8988T (cell line): ENCODE measurements at places on chromosomes 11 and 22.

DNA sequence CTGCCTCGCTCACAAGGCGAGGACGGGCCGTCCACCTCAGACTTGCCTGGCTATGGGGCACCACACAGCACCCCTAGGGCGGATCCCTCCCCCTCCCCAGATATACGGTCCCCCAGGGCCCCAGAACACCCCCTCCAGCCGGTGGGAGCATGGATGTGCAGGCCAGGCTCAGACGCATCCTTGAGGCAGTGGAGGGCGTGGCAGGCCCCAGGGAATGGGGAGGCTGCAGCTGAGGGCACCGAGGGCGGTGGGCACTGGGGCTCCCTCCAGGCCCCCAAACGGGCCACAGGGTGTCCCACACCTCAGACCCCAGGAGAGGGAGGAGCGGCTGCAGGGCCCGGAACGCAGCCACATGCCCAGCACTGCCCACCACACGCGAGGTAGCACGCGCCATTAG, 12.1 kb downstream of the TTLL8 start:
- no peak for DNase-seq

DNA sequence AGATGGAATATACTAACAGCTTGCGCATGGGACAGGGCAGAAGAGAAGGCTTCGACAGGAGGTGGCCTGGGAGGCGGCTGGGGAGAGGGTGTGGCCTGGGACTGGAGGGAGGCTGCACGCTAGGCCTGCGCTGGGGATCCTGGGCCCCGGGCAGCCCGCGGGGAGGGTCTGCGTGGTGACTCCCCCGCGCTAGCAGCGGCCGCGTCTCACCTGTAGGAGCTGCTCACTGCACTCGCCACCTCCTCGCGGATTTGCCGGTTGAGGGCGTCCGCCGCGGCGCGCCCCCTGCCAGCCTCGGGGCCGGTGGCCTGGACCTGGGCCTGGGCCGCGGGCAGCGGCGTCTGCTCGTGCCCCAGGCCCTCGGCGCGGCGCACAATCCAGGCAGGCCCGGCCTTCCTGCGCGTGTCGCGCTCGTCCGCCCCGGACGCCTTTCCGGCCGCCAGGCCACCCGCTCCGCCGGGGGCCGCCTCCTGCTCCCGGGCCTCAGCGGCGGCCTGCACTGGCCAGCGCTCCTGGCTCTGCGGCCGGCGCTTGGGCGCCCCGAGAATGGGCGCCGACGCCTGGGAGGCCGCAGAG, 1.5 kb downstream of the MAP6 start:
- peak; percentile 43 for DNase-seq

GRCh38 chr11:68509066-68509465, 48.5 kb downstream of the PPP6R3 start:
- no peak for DNase-seq

- DNase-seq, result no peak
Observed at GRCh38 chr11:17421781-17422180, 33.3 kb upstream of the KCNJ11 start.

- DNase-seq, result no peak
Observed at GRCh38 chr11:122642971-122643370, 12.6 kb upstream of the UBASH3B start.

- DNase-seq, result peak; percentile 25
Observed at GRCh38 chr11:111602865-111603610, 789 bp downstream of the SIK2 start.

DNA sequence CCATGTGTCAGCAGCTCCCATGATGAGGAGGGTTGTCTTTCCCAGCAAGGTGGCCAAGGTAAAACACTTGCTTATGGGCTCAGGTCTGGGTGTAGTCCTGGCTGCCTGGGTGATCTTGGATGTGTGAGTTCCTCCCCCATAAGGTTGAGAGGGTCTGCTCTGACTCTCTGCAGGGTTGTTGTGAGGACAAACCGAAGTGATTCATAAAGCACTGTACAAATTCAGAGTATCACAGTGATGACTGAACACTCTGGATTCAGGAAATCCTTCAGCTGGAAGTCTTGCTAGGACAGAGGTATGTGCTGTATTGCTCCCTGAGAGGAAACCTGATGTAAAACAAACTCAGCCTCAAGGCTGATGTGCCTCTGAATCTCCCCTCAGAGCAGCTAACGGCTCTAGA, 220.9 kb upstream of the PITPNB start:
- DNase-seq, result no peak

DNA sequence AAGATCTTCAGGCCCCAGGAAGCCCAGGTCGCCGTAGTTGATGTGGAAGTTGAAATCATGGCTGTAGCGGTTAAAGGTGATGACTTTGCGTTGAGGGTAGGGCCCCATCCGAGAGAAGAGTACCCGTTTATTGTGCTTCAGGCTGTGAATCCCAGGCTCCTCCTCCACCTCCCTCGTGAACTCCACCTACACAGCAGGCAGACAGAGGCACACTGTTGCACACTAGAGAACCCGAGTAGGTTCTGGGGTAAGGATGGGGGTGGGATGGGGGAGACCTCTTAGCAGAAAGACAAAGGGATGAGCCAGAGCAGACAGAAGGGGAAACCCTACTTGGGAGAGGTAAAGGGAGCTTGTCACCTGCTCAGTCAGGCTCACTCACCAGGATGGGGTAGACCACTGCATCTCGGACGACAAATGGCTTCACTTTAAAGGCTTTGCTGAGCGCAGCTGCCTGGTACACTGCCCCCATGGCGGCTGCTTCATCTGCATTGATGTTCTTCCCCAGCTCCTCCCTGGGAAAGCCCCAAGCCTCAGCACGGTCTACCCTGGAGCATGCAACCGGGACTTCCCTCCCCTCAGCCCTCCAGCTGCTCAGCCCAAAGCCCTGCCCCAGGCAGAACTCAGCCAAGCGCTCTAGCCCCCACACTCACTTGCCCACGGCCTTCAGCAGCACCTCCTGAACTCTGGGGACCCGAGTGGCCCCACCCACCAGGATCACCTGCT, 5.4 kb downstream of the HYOU1 start:
- DNase-seq, result peak; percentile 11

- no peak for DNase-seq
Observed at GRCh38 chr22:36079041-36079440, 50.4 kb upstream of the RBFOX2 start.

GRCh38 chr11:104679258-104679657, 219.0 kb downstream of the CASP12 start:
- DNase-seq, result no peak

GRCh38 chr11:100584201-100584985, 102.7 kb upstream of the ARHGAP42 start:
- no peak for DNase-seq

DNA sequence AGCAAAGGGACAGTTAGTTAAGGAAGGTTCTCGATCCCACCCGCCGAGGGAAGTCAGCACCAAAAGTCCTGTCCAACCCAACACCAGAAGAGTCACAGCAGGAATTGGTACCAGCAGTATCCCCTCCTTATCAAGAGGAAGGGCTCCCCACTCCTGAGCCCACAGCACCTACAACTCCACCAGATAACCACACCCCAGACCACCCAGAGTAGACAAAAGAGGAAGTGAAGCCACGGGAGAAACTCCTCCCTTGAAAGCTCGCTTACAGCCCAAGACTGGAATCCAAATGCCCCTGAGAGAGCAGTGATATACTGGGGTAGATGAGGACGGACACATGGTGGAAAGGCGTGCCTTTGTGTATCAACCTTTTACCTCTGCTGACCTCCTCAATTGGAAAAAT, 7.3 kb upstream of the CD5 start:
- DNase-seq, result no peak

GRCh38 chr11:116701876-116702275, 70.9 kb downstream of the BUD13 start:
- peak; percentile 3 for DNase-seq

GRCh38 chr11:59758401-59759037, 3.3 kb downstream of the STX3 start:
- DNase-seq, result no peak

GRCh38 chr22:18968011-18968749, 32.1 kb upstream of the PRODH start:
- DNase-seq, result no peak
